ENCODE measurements at places on chromosomes 7 and 10.

GRCh38 chr7:121011401-121011800 is 22.9 kb downstream of the CPED1 start:
- no peak overlapping the region for H3K4me3 ChIP-seq
- H3K27me3 ChIP-seq = peaks cover 14% of the 10 kb centered on the region
- H3K4me1 ChIP-seq = no peaks in the 10 kb centered on the region
- no peaks in the 10 kb centered on the region for H3K36me3 ChIP-seq

DNA sequence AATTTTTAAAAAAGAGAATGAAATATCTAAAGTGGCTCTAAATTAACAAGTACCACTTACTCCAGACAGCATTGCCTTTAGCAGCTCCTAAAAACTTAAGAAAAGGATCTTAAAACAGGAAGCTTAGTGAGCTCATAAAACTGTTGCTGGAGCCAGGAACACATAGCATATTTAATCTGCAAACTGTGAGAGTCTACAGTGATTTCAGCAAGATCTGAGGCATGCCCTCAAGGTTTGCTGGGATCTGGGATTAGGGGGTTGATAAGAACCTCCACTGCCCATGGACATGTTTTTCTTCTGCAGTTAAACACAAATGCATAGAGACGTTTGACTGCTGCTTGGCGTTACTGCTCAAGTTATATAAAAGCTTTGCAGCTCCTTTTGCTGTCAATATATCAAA is 3.8 kb downstream of the GLI3 start:
- no peaks in the 10 kb centered on the region for H3K36me3 ChIP-seq
- peaks cover 30% of the 10 kb centered on the region for H3K4me1 ChIP-seq
- no peak overlapping the region for H3K4me3 ChIP-seq

- peak overlapping the region; percentile 90 for H3K27ac ChIP-seq
- H3K36me3 ChIP-seq = no peaks in the 10 kb centered on the region
- H3K4me3 ChIP-seq = no peak overlapping the region
- no peaks in the 10 kb centered on the region for H3K27me3 ChIP-seq
- peaks cover 62% of the 10 kb centered on the region for H3K4me1 ChIP-seq
Observed at GRCh38 chr7:150356265-150356897, 12.2 kb upstream of the REPIN1 start.

DNA sequence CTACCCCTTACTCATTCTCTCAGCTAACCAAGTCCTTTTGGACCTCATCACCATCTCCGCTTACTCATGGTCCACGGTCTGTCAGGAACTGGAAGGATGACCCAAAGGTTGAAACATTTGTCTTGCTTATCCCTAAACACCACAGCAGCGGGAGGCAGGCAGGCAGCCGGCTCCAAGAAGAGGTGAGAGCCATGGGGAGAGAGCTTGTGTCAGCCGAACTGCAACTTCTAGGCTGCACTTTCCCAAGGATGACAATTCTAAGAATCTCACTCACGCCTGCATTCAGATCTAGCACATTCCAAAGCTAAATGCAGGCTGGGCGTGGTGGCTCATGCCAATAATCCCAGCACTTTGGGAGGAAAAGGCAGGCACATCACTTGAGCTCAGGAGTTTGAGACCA is 86.0 kb downstream of the SPDYE5 start:
- no peak overlapping the region for H3K27ac ChIP-seq
- no peak overlapping the region for H3K4me3 ChIP-seq
- H3K4me1 ChIP-seq = no peaks in the 10 kb centered on the region
- peaks cover 6% of the 10 kb centered on the region for H3K27me3 ChIP-seq
- no peak for DNase-seq
- no peaks in the 10 kb centered on the region for H3K36me3 ChIP-seq

GRCh38 chr10:95133997-95134396 is 60.0 kb upstream of the ACSM6 start:
- H3K4me3 ChIP-seq = no peak overlapping the region
- H3K4me1 ChIP-seq = no peaks in the 10 kb centered on the region
- H3K27ac ChIP-seq = no peak overlapping the region
- H3K27me3 ChIP-seq = no peaks in the 10 kb centered on the region
- no peak for DNase-seq
- no peaks in the 10 kb centered on the region for H3K36me3 ChIP-seq

GRCh38 chr10:132685101-132685891 is 100.7 kb downstream of the NKX6-2 start:
- H3K36me3 ChIP-seq = peaks cover 22% of the 10 kb centered on the region
- no peaks in the 10 kb centered on the region for H3K4me1 ChIP-seq
- H3K27me3 ChIP-seq = no peaks in the 10 kb centered on the region
- DNase-seq = peak; percentile 25
- H3K27ac ChIP-seq = no peak overlapping the region
- no peak overlapping the region for H3K4me3 ChIP-seq

- no peaks in the 10 kb centered on the region for H3K36me3 ChIP-seq
- H3K4me1 ChIP-seq = peaks cover 26% of the 10 kb centered on the region
- no peaks in the 10 kb centered on the region for H3K27me3 ChIP-seq
- H3K27ac ChIP-seq = peak overlapping the region; percentile 72
- peak overlapping the region; percentile 41 for H3K4me3 ChIP-seq
- peak; percentile 88 for DNase-seq
Observed at GRCh38 chr7:2894118-2894940, 50.2 kb upstream of the GNA12 start.

DNA sequence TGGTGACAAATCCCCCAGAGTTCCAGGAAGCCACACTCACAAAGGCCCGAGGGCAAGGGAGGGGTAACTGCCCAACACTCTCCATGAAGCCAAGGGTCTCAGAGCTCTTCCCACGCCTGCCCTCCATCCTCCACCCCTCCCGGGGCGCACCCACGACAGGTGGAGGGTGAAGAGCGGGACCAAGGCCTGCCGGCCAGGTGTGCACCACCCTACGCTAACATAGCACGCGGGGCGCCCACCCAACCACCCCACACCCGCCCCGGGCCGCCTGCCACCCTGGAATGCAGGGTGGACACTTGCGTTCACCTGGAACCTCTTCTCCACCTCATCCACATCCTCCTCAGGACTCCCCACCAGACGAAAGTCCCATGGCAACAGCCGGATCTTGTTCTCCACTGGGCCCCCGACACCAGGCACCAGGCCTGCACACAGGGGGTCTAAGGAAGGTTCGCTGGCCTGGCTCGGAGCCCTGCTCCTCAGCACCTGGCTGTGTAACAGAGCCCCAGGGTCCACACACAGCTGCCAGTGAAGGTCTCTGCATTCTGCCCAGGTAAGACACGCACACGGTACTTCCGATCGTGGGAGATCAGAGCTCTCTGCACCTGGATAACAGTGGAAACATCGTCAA is 32.7 kb downstream of the MAD1L1 start:
- no peaks in the 10 kb centered on the region for H3K4me1 ChIP-seq
- no peak overlapping the region for H3K27ac ChIP-seq
- H3K4me3 ChIP-seq = no peak overlapping the region
- DNase-seq = no peak

DNA sequence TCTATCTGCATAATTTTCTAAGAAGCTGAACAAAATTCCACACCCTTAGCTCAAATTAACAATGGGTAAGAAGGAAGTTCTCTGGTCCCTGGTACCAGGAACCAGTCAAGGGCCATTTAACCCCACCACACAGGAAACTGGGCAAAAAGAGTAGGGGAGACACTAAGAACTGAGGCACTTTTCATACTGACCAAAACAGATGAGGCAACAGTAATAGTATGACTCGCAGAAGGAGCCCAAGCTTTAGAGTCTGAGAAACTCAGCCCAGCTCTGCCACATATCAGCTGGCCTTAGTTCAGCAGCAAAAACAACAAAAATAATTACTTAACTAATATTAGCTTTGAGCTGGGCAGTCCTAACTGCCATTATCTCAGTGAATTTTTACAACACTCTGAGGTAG is 221.2 kb downstream of the FAM107B start:
- no peaks in the 10 kb centered on the region for H3K36me3 ChIP-seq
- peaks cover 4% of the 10 kb centered on the region for H3K27me3 ChIP-seq
- no peak for DNase-seq
- no peaks in the 10 kb centered on the region for H3K4me1 ChIP-seq
- no peak overlapping the region for H3K4me3 ChIP-seq

Data from DND-41 (cell line).